HCT116 (cell line): ENCODE measurements at places on chromosomes 5 and 9.

- DNase-seq: no peak
These were observed 25.2 kb downstream of the MAP3K1 start for GRCh38 chr5:56840597-56840996.

DNA sequence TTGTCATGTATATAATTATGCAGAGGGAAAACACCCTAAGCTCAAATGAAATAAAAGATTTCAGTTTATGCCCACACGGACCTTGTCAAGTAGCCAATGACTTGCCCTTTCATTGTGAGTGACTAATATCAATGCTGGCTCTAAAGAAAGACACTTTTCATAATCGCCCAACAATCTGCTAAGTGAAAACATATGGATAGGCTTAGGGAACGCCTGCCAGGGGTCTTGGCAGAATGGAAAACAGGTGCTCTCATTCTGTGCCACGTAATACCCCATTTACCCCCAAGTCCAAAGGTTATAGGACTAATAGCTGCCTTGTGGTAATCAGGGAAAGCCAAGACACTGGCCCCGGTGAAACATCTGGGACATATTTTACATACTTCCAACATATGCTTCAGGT, 157.7 kb downstream of the SLF1 start:
- no peak for DNase-seq

- no peak for DNase-seq
These were observed 423 bp upstream of the ABCA2 start for GRCh38 chr9:137028263-137029057.

GRCh38 chr5:110012145-110012544, 322.4 kb downstream of the MAN2A1 start:
- no peak for DNase-seq

DNA sequence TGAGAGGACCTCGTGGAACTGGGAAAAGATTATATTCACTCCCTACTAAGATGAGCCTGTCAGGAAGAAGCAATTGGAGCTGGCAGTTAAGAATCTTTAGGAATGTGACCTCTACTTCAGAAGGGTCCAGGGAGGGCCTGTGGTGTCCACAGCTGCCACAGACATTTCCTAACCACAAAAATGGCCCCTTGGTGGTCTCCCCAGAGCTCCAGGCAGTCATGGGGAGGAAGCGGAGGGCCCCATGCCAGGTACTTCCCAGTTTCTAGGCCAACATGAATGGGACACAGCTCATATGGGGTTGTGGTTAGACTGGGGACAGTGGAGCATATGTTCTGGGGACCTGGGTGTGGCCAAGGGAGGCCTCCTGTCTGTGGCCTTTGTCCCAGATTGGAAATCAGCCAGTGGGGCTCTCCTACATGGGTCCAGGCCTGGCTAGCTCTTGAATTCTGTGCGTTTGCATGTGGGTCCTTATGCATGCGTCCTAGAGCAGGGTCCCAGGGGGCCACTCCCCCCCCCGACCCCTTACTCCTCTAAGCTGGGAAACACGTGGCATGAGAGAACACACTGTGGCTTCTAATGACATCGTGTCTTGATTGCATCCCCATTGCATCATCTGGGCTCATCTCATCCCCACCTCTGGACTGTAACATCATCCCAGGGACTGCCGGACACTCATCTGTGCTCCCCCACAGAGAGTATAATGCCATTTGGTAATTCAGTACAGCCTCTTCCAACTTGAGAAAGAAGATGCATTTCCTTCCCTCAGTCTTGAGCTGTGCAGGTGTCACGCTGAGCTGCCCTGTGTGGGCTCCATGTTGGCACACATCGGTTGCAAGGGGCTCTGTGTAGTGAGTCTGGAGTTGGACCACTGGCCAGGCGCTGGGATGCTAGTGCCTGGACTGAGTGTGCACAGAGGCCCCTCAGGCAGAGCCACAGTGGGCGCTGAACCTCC, 31.3 kb downstream of the IRF1 start:
- peak; percentile 26 for DNase-seq
